Brain microvascular endothelial cell (primary cell): ENCODE measurements at places on chromosomes 1 and 21.

DNA sequence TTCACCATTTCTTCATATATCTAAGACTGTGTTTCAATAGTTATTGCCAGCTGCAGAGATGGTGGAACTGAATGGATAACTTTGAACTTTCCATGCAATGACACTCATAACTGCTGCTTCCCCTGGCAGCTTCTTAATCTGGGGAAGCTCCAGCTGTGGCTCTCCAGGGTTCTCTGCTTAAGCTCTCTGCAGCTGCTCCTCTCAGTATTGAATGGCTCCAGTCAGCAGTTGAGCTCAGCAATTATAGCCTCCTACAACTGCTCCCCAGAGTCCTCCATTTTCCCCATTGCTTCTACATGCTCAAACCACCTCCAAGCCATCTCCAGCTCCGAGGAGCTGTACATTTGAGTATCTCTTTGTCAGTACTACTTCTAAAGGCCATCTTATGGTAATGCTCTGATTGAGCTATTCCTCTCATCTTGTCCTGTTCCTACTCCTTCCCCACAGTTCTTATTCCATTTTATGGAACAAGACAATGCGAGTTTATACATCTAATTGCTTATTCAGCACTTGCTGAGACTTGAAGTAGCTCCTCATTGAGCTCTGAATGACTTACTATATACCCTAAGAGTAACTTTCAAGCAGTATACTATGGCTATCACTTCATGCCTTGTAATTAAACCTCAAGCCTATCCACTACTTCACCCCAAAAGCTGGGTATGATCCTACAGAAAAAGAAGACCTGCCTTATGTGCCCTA is 362.4 kb downstream of the NEGR1 start:
- no peak for DNase-seq

DNA sequence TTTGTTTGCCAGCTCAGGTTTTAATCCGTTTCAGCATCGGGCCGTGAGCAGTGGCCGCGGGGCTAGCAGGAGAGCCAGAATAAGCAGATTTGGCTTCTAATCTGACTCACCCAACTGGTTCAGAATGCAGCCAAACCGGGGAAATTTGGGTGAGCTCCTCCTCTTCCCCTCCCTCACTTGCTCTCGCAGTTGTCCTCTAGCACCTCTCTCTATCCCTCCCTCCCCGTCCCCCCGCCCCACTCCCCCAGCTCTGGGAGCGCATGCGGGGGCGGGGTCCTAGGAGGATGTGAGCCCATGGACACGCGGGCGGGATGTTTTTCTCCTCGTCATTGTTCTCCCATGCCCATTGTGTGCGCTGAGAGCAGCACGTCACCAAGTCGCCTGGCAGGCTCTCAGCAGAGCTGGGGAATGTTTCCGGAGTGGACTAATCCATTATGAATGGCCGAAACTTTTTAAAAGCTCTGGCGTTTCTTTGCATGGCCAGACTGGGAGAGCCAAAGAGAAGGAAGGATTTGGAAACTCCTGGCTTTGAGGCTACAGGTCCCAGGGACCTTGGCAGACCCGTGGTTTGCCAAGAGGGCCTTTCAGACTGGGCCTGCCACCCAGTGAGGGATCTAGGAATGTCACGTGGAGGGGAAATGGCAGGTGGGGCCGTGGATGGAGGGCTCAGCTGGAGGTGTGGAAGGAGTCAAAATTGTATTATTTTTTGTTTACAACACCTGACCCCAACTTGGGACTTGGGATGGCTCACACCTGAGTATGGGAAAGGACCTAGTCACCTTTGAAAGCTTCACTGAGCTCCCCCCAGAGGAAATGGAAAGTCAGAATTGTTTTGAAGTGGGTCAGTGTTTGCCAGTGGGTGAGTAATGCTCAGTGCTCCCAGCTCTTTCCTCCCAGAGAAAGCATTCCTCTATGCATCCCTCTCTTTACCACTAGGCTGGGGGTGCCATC is 39.2 kb downstream of the CDK18 start:
- peak; percentile 76 for DNase-seq

GRCh38 chr1:79460773-79461436 is 454.4 kb upstream of the ADGRL4 start:
- DNase-seq, result no peak

- DNase-seq, result no peak
These were observed 19.6 kb downstream of the BACH1 start for GRCh38 chr21:29318354-29318753.

DNA sequence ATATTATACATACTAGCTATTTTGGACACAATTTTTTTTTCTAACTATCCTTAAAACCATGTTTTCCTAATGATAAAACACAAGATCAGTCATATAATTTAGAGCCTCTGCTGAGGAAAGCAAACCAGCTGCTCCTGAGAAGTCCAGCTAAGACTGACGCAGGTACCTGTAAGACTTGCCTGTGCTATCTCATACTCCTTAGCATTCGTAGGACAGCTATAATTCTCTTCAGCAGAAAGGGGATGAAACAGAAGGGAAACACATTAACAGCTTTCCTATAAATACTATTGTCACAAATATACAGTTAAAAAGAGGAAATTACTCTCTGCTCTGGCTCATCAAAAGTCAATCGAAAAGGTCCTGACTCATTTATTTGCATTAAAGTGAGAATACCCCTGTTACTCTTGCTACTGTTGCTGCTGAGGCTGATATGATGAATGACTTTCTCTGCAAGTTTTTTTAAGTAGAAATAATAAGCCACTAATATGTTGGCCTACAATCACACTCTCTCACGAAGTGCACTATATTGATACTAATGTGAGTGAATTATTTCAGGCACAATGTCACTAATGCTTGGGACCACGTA is 757.1 kb downstream of the KCNT2 start:
- DNase-seq, result no peak

- DNase-seq, result no peak
These were observed 112.3 kb downstream of the RPS6KC1 start for GRCh38 chr1:213163278-213163711.

DNA sequence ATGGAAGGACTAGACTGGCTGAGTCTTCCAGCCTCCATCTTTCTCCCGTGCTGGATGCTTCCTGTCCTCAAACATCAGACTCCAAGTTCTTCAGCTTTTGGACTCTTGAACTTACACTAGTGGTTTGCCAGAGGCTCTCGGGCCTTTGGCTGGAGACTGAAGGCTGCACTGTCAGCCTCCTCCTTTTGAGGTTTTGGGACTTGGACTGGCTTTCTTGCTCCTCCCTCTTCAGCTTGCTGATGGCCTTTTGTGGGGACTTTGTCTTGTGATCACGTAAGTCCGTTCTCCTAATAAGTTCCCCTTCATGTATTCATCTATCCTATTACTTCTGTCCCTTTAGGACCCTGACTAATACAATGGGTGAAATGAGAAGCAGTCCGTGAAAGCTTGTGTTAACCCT is 196.4 kb downstream of the KAZN start:
- no peak for DNase-seq

DNA sequence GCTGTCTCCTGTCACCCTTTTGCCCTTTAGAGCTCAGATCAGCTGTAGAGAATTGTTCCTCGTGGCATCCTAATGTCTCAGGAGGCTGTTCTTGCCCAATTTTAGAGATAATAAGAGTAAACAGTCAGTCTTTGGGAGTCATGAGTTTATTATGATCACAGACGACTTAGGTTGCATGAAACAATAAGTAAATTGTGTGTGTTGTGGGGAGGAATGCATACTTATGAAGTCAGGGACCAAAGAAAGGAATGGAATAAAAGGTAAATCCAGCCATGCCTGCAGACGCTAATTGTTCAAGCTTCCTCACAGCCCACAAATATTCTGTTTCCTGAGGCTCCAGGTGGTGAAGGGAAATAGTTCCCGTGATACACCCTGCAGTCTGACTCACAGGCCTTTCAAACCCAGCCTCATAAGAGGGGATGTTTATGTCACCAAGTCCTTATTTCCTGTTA is 897 bp downstream of the EPHX4 start:
- no peak for DNase-seq

DNA sequence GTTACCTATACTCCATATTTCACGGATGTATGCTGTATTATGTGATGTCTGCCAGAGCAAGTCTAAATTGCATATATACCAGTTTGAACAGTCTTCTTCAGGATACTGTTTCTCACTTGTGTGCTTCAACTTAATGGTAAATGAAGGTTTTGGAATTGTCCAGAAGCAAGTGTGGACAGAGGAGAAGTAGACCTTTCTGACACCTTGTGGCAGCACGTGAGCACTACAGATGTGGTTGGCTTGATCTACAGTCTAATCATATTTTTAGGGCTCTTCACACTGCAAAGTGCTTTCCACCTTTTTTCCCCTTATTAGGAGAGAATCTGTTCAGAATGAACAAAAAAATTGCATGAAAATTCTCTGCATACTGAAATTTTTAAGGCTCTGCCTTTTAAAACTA is 10.9 kb downstream of the MORC3 start:
- peak; percentile 38 for DNase-seq

GRCh38 chr1:28132171-28133167 is 44.0 kb downstream of the PTAFR start:
- DNase-seq, result no peak

DNA sequence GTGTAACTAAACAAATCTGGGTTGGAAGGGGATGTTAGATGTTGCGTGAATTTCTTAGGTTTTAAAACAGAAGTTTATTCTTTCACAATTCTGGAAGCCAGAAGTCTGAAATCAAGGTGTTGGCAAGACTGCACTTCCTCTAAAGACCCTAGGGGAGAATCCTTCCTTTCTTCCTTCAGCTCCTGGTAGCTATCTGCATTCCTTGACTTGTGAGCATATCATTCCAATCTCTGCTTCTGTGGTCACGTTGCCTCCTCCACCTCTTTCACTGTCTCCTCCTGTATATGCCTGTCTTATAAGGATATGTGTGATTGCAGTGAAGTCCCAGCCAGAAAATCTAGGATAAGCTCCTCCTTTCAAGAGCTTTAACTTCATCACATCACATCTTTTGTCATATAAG is 7.7 kb downstream of the CHRM3 start:
- no peak for DNase-seq

DNA sequence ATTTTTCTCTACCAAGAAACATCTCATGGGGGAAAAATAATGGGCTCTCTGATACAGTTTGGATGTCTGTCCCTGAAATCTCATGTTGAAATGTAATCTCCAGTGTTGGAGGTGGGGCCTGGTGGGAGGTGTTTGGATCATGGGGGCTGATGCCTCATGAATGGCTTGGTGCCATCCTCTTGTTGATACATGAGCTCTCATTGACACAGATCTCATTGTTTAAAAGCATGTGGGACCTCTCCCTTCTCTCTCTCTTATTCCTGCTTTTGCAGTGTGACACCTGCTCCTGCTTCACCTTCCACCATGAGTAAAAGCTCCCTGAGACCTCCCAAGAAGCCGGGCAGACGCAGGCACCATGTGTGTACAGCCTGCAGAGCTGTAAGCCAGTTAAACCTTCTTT is 332.5 kb upstream of the NRIP1 start:
- no peak for DNase-seq

DNA sequence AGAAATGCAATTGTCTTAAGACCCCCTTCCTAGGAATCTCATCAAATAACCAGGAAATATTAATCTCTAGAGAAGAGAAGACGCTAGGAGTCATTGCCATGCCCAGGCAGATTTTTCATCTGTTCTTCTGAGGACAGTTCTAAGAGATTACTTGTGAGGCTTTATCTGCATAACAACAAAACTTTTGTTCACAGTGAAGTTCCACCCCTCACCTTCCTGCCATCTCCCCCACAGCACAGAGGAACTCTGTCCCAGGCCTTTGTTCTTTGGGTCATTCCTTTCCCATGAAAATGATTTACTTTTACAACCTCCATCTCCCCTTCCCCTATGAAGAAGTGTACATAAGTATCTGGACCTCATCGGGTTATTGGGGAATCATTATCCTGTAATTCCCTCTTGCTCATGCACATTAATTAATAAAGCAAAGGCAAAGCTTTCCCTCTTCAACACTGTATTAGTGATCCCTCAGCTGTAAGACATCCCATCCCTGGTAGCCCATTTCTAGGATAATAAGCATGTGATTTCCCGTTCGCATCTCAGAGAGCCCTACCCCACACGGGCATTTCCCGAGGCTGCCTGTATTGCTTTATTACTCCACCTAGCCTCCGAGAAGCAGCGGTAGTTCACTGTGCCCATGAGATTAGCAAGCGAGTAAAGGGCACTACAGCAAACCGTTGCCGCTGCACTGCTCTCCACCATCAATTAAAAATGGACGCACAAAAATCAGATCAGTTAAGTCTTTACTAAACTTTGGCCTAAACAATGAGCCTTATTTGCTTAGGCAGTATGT is 384.4 kb upstream of the CAMK1G start:
- DNase-seq, result no peak

DNA sequence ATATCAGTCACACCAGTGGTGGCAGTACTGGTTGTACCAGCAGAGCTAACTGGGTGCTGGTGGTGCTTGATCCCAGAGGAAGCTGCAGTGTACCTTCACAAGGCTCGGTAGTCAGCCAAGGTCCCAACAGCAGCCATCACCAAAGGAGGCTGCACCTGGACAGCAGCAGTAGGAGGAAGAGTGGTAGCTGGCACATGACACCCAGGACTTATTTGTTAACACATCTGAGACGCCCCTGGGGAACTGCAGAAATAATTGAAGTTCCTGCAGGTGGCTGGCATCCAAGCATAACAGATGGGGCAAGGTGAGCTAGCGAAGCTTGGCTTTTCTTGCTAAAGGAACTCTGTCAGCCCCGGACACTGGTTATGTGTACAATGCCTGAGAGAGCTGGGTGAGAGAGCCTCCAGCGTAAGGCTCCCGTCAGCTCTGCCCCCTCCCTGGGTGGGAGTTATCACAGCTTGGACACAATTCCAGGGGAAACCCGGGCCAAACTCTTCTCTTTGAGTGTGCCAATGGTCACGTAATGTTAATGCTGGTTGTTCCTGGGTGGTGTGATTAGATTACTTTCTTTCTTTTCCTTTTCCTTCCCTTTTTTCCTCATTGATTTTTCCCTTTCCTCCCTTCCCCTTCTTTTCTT is 29.1 kb upstream of the PARP1 start:
- DNase-seq, result no peak

- DNase-seq, result no peak
These were observed 35.8 kb downstream of the IVNS1ABP start for GRCh38 chr1:185281245-185281644.

DNA sequence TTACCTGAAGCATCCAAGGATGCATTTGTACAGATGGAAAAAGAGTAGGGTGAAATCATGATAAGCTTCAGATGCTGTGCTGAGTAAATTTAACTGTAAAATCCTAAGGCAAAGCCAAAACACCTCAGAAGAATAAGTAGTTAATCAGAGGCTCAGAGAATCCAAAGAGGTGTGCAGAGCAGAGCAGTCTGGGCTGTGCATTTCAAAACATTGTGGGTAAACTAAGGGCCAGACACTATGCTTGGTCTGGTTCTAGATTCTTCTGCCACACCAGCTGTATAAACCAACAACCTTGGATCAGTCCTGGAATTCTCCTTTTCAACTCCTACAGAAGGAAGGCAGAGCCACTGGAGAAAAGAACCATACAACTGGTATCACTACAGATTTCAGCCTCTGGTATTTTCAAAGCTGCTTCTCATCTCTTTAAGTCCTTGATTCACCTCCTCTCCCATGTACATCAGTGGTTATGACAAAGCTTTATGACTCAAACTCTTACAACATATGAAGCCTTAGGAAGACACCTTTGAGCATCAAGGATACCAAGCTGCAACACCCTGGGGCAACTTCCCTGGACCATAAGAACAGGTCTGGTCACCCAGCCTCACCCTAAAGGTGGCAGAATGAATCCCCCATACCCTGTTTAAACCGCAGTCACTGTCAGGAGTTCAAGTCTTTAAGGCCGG is 11.6 kb upstream of the HIPK1 start:
- DNase-seq, result peak; percentile 8

GRCh38 chr1:115246526-115246925 is 91.5 kb downstream of the NGF start:
- no peak for DNase-seq
